Activated naive CD8-positive, alpha-beta T cell treated with anti-CD3 and anti-CD28 coated beads, Interleukin-2, amount 10 ng/mL, durations not matched to agents 7 days and 5 days (primary cell): ENCODE measurements at places on chromosomes 3 and 15.

GRCh38 chr3:109081746-109082510, 36.0 kb downstream of the MORC1 start:
- DNase-seq, result peak; percentile 29

DNA sequence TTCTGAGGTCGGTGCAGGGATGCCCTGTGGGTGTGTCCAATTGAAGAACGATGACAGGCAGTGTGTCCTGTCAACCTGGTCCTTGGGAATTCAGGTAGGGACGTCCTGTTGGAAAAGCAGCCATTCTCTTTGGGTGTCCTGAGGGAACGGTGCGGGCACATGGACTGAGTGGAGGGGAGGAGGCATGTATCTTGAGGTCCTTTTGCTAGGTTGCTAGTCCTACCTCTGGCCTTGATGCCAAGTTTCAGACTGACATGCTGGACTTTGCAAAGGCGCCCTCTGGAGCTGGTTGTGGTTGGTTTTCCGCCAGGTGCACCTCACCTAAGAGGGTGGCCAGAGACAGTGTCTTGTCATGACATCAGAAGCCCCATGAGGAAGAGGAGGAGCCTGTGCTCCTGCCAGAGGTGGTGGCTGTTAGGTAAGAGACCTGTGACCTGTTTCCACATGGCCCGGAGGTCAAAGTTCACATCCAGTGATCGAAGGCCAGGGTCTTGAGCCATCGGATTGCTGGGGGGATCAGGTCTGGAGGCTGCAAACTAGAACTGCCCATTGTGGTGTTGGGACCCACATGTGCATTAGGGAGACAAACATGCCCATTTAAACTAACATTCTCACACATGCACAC, 106.3 kb downstream of the SNRPN start:
- DNase-seq, result no peak

DNA sequence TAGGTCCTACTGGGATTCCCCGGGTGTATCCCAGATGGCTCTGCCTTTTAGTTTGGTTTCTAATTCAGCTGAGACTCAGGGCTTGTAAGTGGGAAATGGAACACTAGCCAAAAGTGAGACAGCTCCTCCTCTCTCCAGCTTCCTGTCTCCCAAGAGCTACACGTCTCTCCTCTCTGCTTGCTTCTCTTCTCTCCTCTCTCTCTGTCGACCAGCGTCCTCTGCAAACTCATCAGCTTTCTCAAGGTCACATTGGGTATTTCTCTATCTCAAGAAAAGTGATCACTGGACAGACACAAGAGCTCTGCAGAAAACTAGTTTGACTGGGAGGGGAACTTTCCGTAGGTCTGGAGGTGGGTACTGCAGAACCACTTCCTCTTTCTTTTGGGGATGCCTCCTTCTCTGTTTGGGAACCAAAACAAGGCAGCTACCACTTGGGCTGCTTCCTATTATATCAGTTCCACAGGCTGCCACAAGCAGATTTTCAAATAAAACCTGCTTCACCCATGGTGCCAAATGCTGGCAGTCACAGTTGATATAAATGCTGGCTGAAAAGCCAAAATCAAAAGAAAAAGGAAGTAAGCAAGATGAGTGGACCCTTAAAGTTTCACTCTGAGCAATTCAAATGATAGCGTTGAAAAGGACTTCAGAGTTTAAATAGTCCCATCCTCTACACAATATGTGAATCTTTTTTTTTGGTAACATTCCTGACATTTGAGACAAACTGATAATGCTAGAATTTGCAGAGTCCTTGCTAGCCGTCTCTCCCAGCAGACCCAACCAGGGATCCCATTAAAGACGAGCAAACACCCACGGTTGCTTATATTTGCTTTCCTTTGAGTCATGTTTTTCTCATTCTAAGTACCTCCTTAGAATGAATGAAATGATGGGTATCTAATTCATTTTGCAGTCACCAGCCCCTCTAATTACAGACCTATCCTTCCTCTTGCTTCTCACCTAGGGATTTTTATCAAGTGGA, 7.2 kb upstream of the DYNC1LI1 start:
- DNase-seq, result no peak

GRCh38 chr3:31671976-31672375, 139.3 kb downstream of the STT3B start:
- no peak for DNase-seq

DNA sequence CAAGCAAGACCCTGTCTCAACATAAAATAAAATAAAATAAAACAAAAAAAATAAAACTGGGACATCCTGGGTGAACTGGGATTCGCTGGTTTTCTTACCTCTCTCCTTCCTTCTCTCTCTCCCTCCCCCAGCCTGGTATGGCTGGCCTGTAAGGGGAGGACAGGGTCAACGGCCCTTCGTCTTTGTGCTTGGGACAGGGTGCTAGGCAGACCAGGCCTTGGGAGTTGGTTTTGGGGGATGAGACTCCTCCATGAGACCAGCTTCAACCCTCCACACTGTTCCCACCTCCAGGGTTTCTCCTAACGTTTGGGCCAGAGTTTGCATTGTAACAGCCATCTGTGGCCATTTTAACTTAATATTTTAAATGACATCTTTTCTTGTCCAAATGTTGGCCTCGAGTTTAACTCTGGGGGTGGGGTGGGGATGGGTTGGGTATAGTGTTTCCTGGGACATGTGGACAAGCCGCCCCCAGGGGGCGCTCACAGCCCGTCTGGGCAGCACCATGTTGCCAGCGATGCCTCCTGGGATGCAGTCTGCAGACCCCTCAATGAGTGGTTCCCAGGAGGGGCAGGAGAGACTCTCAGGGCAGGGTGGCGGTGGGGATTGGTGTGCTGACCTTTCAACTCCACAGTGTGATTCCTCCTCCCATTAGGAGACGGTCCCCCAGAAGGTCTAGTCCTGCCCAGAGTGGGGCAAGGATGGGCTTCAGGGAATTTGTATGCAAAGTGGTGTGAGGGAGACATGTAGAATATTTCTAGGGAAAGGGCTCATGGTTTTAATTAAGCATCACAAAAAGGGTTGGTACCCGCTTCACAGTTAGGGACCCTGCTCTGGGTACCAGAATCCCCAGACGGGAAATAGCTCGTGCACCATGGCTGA, 37.7 kb upstream of the LCTL start:
- peak; percentile 83 for DNase-seq

- no peak for DNase-seq
Measured at GRCh38 chr3:13385373-13385965, 34.7 kb downstream of the NUP210 start.

DNA sequence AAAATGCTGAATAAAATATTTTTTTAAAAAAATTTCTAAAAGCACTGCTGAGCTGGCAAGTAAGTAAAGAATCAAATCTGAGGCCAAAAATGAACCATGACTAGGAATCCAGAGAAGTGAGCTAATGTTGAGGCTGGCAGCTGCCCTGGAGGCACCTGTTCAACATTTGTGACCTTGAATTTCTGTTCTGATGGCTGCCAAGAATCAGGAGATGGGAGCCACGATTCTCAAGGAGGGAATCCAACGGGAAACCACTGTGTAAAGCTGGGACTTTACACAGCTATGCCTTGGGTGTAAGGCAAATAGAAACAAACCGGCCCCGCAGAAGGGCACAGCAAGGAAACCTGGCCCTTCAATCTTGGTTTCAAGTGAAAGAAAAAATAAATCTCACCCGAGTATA, 22.7 kb downstream of the HEG1 start:
- no peak for DNase-seq

- DNase-seq, result no peak
Measured at GRCh38 chr3:182389071-182389815, 404.1 kb upstream of the ATP11B start.

GRCh38 chr15:77097921-77098320, 27.0 kb upstream of the TSPAN3 start:
- no peak for DNase-seq
